ENCODE measurements at places on chromosomes 6 and 20. TPM values are rescaled to one million over a fixed set of nuclear protein-coding genes. Genes with fewer than 3 reads are reported as not detected.

DNA sequence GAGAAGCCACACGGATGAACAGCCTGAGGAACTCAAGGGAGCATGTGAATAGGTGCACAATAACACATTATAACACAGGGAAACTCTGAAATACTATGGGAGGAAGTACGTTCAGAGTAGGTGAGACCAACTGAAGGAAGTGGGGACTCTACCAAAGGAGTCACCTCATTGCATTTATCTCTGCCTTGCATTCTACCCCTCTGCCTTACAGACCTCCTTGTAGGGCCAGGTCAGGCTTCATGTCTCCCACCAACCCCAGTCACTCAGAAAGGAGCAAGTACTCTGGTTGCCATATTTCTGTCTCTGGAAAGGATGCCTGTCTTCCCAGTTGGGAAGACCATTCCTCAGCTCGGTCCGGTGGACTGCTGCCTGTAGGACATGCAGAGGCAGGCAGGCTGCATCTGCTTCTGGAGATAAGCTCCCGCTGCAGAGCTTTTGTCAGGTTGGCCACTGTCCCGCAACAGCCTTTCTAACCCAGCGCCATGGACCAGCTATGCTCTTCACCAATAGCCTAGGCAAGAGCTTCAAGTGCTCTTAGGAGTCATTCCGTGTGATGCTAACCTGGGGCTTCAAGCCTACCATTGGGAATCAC lies 51.6 kb upstream of the ASIP start:
- DNase-seq = no peak

DNA sequence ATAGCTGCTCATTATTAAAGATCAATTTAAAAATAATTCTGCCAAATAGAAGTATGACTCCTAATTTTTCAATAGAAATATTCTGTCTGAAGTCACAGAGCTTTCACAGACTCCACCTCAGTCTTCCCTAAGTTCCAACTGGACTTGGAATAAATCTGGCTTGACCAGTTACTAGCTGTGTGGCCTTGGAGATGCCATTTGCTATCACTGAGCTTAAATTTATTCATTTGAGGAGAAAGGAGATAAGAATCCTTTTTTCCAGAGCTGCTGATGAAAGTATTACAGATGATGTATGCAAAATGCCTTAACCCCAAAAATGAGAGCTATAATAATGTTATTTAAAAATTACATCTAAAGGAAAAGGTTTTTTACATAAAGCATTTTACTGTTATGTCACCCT lies 125.0 kb downstream of the GJA1 start:
- no peak for DNase-seq

- DNase-seq = no peak
These were observed 557.4 kb upstream of the EYS start for GRCh38 chr6:66264376-66264775.

DNA sequence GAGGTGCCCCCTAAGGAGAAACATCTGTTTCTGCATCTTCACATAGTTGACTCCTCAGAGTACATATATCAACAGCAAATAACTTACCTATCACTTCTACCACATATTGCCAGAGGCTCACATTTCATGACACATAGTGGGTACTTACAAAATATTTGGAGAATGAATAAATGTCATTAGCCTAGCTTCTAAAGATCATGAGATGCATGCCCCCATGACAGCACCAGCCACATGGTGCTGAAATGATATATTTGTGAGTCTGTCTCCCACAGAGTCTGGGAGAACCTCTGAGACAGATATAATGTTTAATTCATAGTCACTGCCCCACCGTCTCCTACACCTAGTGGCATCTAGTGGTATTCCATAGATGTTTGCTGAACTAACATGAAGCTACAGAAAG lies 555.6 kb downstream of the KIF16B start:
- DNase-seq = no peak

DNA sequence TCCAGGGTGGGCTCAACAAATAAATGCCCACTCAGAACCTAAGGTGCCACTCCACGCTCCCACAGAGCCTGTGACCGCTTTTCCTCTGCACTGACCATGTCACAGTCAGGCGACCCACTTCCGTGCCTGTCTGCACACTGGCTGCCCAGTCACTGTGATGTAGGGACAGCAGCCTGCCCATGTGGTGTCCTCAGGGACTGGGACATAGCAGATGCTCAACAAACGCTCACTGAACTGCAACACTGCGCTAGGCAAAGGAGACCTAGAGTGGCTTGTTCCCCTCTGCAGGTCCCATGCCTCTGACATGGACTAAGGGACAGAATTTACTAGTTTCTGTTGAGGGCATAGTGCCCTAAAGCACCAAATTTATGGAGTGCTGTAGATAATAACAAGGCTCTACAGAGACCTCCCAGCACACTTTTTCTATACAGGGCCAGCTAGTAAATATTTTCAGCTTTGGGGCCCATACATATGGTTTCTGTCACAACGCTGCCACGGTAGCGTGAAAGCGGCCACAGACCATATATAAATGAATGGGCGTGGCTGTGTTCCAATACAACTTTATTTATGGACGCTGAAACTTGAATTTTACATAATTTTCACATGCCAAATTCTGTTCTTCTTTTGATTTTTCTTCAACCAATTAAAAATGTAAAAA lies 57.8 kb upstream of the MRPS10 start:
- DNase-seq = no peak

DNA sequence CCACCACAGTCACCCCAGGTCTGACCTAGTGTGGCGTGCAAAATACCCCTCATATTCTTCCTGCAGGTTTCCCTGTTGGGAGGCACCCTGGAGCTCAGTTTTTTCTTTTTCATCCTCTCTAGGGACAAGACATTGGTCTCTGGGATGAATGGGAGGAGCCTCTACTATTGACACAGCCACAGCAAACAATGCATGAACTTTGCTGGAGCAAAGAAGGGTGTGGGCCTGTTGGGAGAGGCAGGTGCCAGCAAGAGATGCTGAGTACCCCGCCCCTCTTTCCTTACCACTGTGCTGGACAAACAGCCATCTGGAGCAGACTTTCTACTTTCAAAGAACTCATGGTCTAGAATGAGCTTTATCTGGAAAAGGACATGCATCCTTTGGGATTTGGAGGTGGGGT lies 10.1 kb downstream of the TGM3 start:
- no peak for DNase-seq

- no peak for DNase-seq
These were observed 678.1 kb upstream of the ID4 start for GRCh38 chr6:19159089-19159488.

DNA sequence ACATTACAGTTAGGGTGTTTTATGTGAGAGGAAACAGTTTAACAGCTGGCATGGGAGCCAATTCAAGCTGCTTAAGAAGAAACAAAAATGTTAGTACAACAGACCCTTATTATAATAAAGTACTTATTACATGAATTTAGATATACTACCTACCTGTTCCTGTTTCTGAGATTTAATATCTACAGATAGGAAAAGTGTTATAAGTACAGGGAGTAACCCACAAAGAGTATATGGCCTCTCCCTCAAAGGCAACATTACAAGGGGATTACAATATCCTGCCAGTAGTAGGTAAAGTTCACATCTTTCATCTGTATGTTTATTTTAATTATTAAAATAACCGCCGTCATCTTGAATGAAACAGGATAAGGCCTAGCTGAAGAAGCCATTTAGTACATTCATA lies 1.8 kb upstream of the ME1 start:
- no peak for DNase-seq

DNA sequence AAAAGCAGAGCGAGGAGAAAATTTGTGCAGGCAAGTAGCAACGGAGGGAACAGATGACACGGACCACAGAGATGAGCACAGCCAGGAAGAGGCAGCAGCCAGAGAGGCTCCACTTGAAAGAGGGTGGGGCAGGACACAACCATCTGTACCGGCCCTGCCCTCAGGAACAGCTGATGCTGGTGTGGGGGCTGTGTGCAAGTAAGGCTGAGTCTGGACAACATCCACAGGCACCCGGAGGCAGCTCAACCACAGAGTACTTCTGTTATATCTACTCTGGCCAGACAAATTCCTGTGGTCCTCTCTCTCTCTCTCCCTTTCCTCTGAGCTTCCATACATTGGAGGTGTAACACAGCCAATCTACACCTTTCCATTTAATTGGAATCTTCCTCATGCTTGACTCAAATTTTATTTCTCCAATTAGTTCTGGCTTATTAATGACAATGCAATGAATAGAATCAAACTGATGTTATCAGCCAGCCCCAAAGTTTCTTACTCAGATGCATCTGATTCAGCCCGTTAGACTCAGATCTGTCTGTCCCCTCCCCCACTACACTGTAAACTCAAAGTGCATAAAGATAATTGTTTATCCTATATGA lies 24.9 kb downstream of the KIF13A start:
- DNase-seq = peak; percentile 38

DNA sequence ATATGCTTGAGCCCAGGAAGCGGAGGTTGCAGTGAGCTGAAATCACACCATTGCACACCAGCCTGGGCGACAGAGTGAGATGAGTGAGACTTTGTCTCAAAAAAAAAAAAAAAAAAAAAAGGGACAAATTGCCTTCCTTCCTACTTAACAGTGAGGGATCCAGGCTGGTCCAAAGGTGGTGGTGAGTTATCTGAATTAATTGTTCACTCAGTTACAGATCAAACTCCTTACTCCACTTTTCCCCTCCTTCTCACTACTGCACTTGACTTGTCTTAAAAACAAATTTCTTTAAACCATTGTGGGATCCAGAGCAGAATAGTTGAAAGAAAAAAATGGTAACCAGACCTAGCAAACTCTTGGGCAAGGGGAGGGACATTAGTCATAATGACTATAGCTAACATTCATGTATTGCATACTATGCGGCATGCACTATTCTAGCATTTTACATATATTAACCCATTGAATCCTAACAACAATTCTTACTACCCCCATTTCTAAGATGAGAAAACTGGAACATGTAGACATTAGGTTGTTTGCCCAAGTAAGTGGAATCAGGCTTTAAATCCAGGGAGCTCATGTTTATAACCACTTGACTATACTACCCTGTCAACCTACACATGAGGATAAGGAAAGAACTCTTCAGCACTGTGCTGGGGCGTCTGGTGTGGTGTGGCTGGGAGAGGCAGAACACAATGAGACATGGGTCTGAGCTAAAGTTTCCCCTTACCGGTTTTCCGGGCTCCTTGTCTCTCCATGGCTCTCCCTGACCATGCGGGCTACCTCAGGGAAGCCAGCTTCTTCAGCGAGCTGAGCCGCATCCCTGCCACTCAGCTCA lies 1.5 kb downstream of the GPANK1 start:
- DNase-seq = no peak

GRCh38 chr6:7292596-7293255 lies 20.3 kb downstream of the SSR1 start:
- no peak for DNase-seq

The SLC17A9 gene
- total RNA-seq = 0.36 TPM

The TOX2 gene
- total RNA-seq = 0.54 TPM

The STMND1 gene
- total RNA-seq = 0.36 TPM

The PDYN gene
- total RNA-seq = 0.45 TPM

The NT5E gene
- 4.2 TPM for total RNA-seq

The TMEM30A gene
- total RNA-seq = 108 TPM

The TRIM10 gene
- total RNA-seq = 0.36 TPM

The CLIC5 gene
- total RNA-seq = 2.4 TPM

All from cerebellum (tissue), 4 donors.